T-helper 22 cell (primary cell): ENCODE measurements at places on chromosomes 16 and 17.

- no peak for DNase-seq
Observed at GRCh38 chr16:14109077-14109775, 38.1 kb downstream of the MRTFB start.

- no peak for DNase-seq
Observed at GRCh38 chr16:70678121-70678897, 7.5 kb downstream of the MTSS2 start.

DNA sequence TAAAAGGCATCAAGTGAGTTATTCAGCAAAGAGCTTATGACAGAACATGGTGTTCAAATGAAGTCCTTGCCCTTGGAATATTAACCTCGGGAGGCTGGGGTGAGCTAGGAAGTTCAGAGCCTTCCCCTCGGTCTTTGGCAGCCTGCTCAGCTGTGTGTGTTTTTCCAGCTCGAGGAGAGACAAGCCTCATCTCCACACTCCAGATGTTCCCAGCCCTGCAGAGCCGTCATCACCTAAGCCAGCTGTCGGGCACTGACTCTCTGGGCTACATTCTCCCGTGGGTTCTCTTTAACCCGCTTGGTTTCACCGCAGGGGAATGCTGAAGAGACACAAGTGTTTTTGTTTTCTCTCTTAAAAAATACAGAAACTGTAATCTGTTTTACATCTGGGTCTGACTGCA, 47.1 kb downstream of the IRX3 start:
- no peak for DNase-seq

GRCh38 chr17:11557727-11558452, 40.4 kb upstream of the DNAH9 start:
- no peak for DNase-seq

DNA sequence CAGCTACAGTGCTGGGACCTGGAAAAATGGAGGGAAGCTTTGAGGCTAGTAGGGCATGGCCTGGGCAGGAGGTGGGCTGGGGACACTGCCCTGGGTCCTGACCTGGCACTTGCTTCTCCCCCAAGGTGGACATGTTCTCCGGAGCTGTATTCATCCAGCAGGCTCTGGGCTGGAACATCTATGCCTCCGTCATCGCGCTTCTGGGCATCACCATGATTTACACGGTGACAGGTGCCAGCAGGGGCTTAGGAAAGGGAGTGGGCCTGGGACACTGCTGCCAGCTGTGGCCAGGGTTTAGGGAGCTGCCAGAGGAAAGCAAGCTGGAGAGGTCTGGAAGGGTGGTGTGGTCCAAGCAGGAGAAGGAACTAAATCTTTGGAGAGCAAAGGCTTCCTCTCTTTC, 3.1 kb downstream of the SLC5A2 start:
- DNase-seq: no peak

DNA sequence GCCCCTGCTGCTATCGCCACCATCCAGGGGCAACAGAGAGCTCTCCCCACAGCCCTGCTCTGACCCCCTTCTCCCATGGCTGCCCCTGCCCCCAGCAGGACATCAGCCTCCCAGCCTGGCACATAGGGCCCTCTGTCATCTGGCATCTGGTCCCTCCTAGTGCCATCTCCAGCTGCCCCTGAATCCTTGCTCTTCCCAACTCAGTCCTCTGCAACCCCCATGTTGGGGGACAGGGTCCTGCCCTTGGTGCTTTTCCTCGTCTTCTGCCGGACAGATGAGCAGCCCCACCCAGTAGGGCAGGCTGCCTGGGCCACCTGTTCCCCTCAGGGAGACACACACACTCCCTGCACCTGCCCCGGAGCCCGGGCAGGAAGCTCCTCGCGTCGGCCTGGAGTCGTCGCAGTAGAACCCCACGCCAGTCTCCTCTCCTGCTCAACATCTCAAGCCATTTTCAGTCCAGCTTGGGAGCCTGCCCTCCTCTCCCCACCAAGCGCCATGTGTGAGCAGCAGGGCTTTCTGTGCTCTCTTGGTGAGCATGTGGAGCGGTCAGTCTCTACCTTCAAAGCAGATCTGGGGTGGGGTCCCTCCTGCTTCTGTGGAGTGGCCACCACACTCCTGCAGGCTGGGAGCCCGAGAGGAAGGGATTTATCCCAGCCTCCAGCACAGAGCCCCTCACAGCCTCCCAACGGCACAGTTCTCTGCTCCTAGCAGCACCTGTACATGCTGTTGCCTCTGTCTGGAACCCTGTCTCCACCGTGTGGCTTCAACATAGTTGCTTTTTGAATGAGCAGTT, 28.2 kb downstream of the TNFRSF13B start:
- DNase-seq: no peak

GRCh38 chr17:31811101-31811500, 47.9 kb downstream of the COPRS start:
- no peak for DNase-seq

DNA sequence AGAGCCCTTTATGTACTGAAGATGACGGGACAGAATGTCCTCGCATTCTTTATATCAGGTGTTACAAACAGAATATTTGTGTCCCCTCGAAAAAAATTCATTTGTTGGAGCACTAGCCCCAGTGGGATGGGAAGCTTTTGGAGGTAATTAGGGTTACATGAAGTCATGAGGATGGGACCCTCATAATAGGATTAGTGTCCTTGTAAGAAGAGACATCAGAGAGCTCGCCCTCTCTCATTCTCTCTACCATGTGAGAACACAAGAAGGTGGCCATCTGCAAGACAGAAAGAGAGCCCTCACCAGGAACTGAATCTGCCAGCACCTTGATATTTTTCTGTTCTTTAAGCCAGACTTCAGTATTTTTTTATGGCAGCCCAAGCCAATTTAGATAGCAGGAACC, 72.4 kb downstream of the SLC39A11 start:
- DNase-seq: no peak

GRCh38 chr16:8173111-8173644, 417.1 kb downstream of the TMEM114 start:
- DNase-seq: no peak

DNA sequence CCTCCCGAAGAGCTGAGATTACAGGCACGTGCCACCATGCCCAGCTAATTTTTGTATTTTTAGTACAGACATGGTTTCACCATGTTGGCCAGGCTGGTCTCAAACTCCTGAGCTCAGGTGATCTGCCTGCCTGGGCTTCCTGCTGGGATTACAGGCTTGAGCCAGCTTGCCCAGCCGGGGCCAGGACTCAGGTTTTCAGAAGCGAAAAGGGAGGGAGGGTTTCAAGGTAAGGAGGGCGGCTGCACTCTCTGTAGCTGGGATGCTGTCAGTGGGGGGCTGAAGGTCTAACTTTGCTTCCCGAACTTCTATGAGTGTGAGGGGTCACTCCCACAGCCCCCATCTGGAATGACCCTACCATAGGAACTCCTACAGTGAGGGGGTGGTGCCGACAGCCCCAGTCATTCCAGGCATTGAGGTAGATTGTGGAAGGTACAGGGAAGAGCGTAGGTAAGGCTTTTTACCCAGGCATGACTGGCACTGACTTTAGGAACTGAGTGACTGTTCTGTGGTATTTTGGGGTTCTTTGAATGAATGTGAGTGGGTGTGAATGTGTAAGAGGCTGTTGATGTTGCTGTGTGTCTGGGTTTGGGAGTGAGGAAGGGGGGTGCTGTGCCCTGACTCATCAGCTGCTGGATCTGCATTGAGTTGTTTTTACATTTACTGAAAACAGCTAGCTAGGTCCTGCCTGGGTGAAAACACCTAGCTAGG, 3.8 kb upstream of the C1QL1 start:
- DNase-seq: no peak

DNA sequence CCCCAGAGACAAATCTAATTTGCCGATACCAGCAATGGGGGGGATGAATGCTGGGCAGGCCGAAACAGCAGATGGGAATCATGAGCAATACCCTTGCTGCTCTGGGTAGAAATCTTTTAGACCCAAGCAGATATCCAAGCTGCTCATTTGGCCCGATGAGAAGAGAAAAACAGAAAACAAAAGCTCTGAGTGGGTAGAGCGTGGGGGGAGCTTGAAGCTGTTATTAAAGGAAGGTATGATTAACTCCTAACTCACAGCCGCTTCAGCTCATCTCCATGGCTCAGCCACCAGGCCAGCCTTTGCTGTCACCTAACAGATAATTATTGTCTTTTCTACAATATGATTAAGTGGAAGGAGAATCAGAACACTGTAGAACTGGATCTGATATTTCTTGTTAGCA, 58.3 kb downstream of the VPS35L start:
- DNase-seq: no peak

DNA sequence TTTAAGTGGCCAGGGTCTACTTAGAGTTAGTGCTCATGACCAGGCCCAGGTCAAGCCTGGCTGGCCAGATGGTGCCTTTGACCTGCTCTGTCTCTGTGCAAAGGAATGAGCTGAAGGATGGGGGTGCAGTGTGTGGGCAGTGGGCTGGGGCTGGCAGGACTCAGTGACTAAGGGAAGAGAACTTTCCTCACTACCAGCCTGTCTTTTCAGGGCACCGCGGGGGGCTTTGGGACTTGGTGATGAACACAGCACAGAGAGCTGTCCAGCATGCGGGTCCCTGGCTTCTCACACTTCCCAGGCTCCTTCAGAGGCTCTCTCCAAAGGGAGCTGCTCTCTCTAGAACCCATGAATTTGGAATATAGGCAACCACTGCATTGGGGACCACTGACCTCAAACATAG, 43.0 kb upstream of the STH start:
- DNase-seq: no peak

- no peak for DNase-seq
Observed at GRCh38 chr16:55496509-55497145, 12.2 kb upstream of the LPCAT2 start.

DNA sequence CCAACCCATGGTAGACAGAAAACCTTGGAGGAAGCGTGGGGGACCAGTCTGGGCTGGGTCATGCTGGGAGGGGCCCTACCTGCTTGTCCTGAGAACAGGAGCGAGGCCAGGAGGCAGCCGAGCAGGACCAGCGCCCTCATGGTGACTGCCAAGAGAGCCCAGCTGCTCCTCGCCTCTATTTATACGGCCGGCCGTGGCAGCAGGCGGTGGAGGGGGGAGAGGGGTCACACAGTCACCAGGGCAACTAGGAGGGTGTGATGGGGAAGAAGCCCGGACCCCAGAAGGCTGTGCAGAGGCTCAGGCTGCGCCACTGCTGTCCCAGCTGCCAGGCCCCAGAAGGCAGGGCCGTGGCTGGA, at the start of gene SRL:
Gene SRL (minus strand): TSS at position 153 of the 356 bp plus-strand sequence. CDS start 13 bp downstream, at position 140.
- DNase-seq: no peak

- no peak for DNase-seq
Observed at GRCh38 chr17:81806461-81807209, 2.7 kb downstream of the GCGR start.

- DNase-seq: no peak
Observed at GRCh38 chr17:53168413-53168812, 654.3 kb upstream of the KIF2B start.

DNA sequence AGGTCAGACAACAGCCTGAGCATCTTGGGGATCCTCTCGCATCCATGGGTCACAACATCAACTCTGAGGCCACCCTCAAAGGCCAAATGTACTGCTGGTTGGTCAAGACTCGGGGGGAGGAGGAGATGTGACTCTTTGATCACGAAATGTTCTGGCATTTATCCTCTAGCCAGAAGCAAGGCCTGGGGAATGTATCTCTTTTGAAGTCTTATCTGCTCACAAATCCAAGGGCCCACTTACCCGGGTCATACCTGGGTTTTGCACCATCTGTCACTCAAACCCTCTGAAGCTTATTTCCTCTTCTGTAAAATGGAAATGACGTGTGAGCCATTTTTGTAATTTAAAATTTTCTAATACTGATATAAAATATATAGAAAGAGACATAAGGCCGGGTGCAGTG, 13.2 kb downstream of the CA7 start:
- DNase-seq: no peak

GRCh38 chr17:80816241-80817103, 175.2 kb upstream of the CHMP6 start:
- no peak for DNase-seq

GRCh38 chr17:74243013-74243755, 29.8 kb downstream of the TTYH2 start:
- DNase-seq: no peak

- DNase-seq: no peak
Observed at GRCh38 chr16:10332241-10332640, 53.6 kb upstream of the ATF7IP2 start.

- DNase-seq: no peak
Observed at GRCh38 chr17:2120586-2121335, 65.9 kb downstream of the HIC1 start.

- DNase-seq: no peak
Observed at GRCh38 chr16:81443688-81444447, 740 bp upstream of the CMIP start.

GRCh38 chr17:50511058-50511457, 2.8 kb downstream of the MYCBPAP start:
- DNase-seq: peak; percentile 29

- peak; percentile 29 for DNase-seq
Observed at GRCh38 chr17:7293816-7294613, 424 bp downstream of the YBX2 start.

GRCh38 chr17:66903781-66904180, 60.7 kb upstream of the CACNG4 start:
- DNase-seq: no peak

DNA sequence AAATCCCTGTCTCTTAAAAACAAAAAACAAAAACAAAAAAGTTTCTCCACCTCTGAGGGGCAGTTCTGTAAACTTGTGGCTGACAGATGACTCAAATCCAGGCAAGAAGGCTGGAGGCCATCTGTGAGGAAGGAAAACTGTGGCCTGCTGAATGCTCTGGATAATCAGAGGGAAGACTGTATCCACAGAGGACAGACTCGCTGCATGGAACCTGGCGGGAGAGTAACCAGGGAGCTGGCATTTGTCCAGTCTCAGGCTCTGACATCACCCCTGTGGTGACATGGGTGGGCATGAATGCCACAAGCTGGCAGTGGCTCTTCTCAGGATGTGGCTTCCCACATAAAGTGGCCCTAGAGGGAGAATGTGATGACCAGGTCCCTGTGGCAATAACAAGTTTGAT, 2.8 kb upstream of the KSR1 start:
- DNase-seq: no peak

DNA sequence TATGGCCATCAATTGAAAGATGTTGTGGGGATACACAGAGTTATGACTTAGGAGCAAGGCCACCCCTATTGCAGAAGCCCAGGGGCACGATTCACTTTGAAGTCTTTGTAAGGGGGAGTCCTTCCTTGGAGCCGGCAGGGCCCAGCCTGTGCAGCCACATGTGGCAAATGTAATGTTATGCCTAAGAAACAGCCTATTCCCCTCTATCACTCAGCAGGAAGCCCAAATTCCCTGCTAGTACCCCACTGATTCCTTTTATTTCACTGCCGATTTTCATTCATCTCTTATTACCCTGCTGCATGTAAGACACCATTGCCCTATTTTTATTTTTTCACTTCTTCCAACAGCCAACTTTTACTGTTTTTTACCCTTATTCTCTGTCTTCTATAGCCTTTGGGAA, 233.2 kb downstream of the PMP22 start:
- DNase-seq: no peak

GRCh38 chr16:58508671-58509251, 6.6 kb upstream of the SETD6 start:
- DNase-seq: no peak

DNA sequence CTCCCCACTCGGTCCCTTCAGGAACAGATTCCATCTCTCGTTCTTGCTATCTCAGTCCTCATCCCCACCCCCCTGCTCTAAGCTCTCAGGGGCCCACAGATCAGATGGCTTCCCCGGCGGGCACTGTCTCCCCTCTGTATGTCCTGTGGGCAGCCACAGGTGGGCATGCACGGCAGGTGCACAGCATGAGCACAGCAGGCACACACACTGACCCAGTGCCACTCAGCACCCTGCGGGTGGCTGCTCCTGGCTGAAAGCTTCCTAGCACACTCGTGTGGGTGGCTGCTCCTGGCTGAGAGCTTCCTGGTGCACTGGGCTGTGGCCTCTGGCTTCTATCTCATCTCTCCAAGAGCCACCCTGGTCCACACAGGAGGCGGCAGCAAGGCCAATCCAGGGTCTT, 44.5 kb upstream of the SMIM36 start:
- no peak for DNase-seq
